SK-N-SH (cell line): ENCODE measurements at places on chromosomes 4 and X.

DNA sequence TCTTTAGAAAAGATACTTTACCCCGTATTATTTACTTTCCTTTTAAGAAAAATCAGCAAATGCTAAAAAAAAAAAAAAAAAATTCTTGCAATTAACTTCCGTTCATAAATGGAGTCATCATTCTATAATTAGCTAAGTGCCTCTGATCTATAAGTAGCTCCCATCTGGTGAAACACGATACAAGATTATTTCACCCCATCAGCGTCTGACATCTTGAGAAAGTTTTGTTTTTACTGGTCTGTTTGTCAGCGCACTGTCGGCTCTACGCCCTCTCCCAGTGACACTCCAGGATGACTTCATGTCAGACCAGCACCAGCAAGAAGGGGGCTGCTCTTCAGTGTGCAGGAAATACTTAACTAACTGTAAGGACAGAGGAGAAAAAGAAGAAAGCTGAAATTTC is 108.3 kb downstream of the AFAP1 start:
- DNase-seq = no peak

DNA sequence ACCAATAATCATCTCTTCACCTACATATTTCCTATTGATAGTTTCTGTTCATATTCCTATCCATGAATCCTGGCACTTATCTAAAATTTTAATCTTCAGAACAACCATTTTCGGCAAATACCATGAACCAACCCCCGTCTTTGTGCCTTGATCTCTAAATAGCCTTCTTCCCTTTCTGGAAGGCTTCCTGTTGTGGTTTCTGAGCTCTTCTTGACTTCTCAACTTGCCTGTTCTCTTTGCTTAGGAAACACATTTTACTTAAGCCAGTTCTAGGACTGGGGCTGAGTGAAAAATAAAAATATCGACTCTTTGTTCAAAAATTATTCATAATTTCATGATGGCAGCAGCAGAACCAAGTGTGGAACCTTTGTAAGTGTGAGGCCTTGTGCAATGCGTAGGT is 882.4 kb downstream of the C4orf33 start:
- no peak for DNase-seq

- DNase-seq = no peak
Observed at GRCh38 chrX:77975755-77976154, 6.3 kb upstream of the PGAM4 start.

DNA sequence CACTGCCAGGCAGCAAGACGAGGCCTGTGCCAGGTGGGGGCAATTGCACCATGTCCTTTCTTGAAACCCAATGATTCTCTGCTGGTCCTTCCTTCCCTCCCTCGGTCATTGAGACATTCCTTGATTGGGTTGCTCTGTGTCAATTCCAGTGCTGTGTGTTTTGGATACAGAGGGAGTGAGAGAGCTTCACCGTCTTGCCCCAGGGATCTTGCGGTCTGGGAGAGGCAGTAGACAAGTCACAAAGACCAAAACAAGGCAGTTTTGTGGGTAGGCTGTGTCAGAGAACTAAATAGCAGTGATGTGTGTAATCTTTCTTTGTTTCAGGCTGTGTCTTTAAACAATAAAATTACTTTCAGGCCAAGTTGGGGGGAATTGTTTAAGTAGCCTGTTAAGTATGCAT is 38.8 kb upstream of the TADA2B start:
- DNase-seq = no peak

DNA sequence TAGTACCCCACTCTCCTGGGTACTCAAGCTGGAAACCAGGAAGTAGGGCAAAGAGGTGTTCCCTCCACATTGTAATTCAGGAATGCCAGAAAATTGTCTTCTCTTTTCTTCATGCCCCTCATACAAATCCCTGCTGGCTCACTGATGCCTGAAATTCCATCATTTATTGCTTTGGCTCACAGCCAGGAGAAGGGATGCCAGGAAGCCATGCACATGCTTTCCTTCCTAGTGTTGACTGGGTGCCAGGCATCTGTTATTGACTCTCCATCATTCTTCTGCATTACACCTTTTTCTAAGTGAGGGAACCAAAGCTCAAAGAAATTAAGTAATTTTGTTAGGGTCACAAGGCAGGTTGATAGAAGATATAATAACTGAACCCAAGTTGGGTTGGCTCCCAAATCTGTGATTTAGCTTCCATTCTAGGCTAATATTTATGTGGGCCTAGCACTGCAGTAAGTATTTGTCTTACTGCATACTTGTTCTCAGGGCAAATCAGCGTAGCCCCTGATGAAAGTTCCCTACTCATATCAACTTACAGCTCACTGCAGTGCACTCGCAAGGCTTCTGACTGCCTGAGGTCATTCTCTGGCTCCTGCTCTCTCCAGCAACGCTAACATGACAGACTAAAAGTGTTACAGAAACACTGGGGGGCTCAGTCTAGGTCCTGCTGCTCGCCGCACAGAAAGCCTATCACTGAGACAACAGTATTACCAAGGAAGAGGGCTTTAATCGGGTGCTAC is 89.0 kb downstream of the TRAPPC11 start:
- peak; percentile 48 for DNase-seq

DNA sequence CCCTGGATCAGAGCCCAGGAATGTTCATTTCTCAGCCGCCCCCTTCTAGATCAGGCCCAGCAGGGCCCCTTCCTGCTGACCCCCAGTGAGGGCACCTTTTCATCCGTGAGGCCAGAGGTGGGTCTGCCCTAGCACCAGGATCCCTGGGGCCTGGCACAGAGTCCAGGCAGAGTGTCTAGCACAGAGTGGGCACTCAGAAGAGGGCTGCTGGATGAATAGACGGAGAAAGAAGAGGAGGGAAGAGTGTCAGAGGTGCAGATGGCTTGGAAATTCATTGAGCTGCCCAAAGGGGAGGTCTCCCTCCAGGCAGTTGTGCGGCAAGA is 106.5 kb downstream of the CPZ start:
- DNase-seq = no peak

DNA sequence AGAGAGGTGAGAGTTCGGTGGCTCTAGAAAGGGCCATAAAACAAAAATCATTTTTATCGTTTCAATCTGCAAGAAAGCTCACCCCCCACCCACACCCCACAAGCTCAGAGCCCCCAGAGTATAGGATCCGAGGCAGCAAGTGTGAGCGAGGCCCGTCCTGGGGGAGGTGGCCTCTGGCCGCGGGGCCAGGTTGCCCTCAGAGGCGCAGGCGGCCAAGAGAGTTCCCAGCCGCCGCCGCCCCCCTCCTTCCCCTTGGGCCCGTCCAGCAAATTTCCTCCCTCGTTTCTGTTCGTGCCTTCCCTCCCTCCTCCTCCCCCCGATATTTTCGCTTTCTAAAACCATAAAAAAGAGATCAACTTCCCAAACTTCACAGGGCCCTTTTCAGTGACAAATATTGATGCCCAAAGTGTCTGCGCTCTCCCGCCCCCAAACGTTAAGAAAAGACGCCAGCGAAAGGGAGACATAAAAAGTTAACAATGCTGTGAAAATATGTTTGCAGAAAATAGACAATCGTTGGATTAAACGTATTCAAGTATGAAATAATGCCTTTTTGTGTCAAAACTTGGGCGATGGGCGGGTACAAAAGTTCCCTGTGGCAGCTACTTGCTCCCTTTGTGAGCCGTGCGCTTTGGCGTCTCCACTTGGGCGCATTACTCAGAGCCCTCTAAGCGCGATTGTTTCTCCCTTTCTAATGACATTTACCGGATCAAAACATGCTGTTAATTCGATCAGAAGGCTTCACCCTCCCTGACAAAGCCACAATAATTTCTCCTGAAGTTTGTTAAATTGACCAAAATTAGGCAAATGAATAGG is 1.1 kb upstream of the HELT start:
- no peak for DNase-seq

GRCh38 chrX:154517101-154517781 is 1.2 kb upstream of the FAM3A start:
- DNase-seq = no peak

- DNase-seq = no peak
Observed at GRCh38 chr4:119977076-119977940, 89.3 kb downstream of the MAD2L1 start.

DNA sequence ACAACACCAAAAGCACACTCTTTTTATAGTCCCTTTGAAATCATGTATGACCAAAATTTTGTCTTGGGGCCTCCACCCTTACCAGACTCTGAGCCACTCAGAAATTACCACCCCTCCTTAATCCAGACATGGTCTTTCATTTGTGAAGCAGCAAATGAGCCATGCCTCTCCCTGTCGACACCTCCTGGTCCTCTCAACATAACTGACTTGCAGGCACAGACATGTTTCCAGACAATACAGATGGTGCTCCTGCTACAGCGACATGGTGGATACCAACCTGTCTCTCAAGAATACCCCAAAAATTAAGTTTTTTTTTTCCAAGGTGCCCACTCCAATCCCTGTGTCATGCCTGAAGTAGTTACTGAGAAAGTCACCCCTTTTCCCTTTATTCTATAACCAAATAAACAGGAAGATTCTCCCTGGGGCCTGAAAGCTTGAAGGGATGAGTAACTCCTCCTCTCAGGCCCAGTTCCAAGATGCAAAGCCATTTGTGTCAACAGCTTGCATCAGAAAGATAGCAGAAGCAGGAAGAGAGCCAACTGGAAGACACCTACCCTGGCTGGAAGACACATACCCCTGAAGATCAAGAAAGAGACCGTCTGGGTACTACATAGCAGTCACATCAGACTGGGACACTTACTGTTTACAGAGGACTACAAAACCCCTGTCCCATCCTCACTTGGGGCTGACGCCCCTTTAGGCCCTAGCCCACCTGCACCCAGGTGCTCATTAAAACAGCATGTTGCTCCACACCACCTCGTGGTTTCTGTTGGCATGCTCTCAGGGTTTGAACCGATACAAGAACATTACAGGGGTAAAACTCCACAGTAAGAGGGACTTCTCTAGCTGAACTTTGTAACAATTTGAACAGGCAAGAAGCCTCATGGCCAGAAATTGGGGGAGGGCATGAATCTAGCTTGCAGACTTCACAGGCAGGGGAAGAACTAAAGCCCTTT is 5.5 kb upstream of the UGT2B17 start:
- no peak for DNase-seq

DNA sequence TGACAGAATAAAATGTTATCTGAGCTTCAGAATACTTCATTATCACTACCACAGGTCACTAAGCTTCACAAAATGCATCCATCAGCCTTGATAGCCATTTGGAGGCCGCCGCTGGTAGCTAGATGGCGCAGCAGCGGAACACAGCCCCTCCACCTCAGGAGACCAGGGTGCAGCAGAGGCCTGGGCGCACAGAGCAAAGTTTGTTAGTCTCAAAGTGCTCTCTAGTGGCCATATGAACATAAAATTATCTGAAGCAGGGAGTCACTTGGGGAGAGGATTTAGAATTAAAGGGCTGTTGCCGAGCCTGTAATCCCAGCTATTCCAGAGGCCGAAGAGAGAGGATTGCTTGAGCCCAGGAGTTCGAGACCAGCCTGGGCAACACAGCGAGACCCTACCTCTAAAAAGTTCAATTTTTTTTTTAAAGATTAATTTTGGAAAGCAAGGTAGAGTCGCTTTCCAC is 8.1 kb upstream of the DCTD start:
- peak; percentile 79 for DNase-seq

GRCh38 chr4:25088093-25088952 is 57.6 kb upstream of the LGI2 start:
- peak; percentile 47 for DNase-seq

GRCh38 chr4:11183356-11183740 is 245.3 kb downstream of the HS3ST1 start:
- DNase-seq = no peak

DNA sequence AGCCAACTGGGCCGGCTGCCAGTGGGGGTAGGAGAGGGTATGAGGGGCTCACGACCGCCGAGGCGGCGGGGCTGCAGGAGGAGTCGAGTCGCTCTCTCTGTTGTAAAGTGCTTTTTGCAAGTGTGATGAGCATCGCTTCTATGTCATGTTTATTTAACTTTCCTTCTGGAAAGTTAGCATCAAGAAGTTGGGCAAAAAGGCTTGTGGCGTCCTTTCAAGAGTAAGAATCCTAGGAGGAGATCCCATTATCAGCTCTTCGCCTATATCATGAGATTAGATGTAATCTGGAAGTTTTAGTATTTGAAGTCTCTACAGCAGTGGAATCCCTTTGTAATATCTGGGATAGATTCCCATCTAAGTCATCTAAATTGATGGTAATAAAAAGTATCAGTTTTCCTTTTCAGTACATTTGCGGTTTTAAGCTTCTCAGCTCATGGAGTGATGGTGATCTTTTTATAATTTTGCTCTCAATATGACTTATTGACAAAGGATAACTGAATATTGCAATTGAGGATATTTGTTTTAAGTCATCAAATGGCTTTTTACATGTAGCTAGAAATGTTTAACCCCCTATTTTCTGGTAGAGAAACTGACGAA is 1.7 kb downstream of the GALNT7 start:
- no peak for DNase-seq

DNA sequence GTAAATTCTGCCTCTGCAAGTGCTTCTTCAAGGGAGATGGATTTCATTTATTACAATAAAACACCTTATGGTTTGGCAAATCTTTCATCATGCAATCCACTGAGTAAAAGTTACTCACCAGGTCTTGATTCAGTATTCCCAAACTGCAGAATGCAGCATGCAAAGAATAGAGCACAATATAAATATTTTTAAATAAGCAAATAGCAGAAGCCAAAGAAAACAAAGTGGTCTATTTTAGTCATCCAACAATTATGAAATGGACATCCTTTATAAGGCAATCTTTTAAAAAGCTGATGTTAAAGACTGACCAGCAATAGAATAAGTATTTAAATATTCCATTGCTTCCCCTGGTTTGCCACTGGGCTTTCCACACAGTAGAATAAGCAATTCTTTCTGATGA is 59.5 kb downstream of the SLC39A8 start:
- no peak for DNase-seq

DNA sequence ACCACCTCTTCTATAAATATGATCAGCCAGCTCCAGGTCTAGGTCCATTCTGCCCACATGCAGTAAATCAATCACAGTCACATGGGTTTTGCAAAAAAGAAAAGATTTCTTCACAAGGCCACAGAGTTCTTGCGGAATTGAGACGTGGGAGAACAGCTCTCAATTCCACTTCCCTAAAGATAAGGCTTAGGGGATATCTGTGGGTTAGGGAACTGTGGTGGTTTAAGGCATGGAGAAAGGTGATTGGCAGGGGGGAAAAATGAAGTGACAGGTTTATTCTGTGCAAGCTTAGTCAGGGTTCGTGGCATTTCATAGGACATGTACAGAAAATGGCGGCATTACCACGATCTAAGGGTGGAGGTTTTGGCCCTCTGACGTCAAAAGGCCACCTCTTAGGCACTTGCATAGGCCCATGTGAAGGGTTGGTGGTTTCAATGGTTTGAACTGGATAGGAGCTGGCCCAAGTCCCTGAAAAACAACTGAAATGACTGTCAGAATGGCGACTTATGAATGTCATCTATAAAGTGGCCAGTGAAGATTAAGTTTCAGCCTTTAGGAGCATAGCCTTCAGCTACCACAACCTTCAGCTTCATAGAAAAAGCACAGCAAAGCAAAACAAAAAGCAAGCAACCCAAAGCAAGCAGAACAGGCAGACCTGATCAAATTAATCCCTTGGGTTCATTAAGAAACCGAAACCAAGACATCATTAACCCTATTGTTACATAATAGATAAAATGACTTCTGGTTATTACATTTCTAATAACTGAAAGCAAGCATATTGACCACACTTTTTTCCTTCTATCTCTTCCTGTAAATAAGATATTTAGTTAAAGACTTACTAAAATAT is 289.8 kb upstream of the SFRP2 start:
- DNase-seq = no peak

- DNase-seq = peak; percentile 22
Observed at GRCh38 chr4:65669111-65670019, 924 bp downstream of the EPHA5 start.

- no peak for DNase-seq
Observed at GRCh38 chrX:120999413-120999812, 13.9 kb upstream of the CT47A1 start.

- DNase-seq = no peak
Observed at GRCh38 chr4:74499986-74500781, 55.2 kb downstream of the AREG start.
